RWPE2 (cell line): ENCODE measurements at places on chromosomes 5 and 9.

DNA sequence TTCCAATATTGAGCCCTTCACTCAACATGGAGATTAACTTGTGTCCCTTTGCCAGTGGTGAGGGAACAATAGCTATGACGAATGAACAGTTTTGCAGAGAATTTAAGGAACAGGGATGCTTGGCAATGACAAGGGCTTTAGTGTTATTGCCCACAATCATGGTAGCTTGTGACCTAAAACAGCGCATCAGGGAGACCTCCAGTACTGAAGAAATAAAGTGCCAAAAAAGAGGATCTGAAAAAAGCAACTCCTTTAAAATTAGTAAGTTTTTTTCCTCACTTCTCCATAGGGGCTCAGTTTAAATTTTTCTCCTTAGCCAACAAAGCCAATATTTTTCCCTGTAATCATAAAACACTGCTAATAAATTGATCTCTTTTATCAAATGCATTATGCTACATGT is 41.8 kb upstream of the PAM start:
- peaks cover 14% of the 10 kb centered on the region for H3K4me1 ChIP-seq
- H3K27ac ChIP-seq, result no peak overlapping the region
- no peaks in the 10 kb centered on the region for H3K36me3 ChIP-seq
- H3K27me3 ChIP-seq, result no peaks in the 10 kb centered on the region

DNA sequence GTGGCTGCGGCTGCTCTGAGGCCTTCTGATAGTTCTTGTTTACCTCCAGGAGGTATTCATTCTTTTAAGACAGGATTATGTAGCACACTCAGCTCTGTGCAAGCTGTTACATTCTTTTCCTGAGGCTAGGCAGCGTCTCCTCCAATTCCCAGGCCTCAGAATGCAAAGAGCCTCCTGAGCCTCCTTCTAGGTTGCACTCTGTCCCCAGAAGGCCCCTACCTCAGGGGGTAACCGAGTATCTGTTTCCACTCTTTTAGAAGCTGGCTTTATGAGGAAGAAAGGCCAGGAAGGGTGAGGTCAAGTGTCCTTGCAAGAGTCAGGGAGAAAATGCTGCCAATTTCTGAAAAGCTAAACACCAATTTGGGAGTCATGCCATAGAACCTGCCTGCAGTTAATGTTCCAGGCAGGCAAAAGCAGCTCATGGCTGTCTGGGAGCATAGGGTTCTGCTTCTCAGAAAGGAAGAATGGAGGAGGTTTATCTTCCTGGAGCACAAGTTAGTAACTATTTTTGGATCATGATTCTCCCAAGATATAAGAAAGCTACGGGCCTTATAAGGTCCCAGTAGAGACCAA is 178.9 kb downstream of the SEMA6A start:
- no peaks in the 10 kb centered on the region for H3K27me3 ChIP-seq
- no peak for DNase-seq
- no peak overlapping the region for H3K4me3 ChIP-seq
- H3K36me3 ChIP-seq, result no peaks in the 10 kb centered on the region

GRCh38 chr5:30600892-30601291 is 592.6 kb upstream of the CDH6 start:
- H3K36me3 ChIP-seq, result no peaks in the 10 kb centered on the region
- H3K4me1 ChIP-seq, result no peaks in the 10 kb centered on the region
- no peak overlapping the region for H3K4me3 ChIP-seq
- no peak for DNase-seq
- peaks cover 8% of the 10 kb centered on the region for H3K27me3 ChIP-seq
- H3K27ac ChIP-seq, result no peak overlapping the region

DNA sequence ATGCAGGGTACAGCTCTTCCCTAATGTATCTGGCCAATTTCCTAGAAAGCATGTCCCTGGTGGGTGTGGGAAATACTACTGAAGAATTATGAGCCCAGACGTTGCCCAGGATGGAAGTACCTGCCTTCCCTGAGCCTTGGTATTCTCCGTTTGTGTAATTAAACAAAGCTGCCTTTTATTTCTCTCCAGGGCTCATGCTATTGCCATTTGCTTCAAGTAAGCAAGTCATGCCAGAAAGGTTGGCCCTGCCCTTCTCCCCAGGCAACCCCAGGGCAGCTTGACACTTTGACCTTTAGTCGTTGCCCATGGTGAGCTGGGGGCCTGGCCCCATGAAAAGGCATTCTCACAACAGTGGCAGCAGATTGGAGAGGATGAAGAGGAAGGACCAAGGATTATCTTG is 4.4 kb downstream of the COL27A1 start:
- no peak overlapping the region for H3K4me3 ChIP-seq
- H3K27ac ChIP-seq, result no peak overlapping the region
- no peaks in the 10 kb centered on the region for H3K36me3 ChIP-seq
- peaks cover 5% of the 10 kb centered on the region for H3K27me3 ChIP-seq

DNA sequence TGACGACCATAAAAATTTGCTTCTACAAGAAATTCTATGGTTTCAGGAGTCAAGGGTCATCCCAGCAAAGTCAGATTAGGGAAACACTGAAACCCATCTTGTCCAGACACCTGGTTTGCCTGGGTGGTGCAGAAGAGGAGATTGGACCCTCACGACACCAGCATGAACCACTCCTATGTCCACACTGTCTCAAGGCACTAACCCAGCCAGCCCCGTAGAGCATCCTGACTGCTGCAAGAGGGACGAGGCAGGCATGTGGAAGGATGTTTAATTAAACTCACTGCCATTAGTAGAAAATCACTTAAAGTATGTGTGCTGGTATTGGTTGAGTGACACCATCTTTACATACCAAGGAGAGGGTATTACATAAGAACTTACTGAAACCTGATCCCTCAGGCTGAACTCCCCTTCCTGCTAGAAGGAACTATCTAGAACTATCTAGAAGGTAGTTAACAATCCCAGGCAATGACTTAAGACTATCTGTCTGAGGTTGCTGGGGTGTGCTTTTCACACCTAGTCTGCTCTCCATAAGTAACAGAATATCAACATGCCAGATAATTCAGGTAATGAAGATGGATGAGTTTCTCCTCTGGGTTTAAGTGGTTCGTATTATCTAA is 93.6 kb downstream of the SEMA6A start:
- peaks cover 7% of the 10 kb centered on the region for H3K4me1 ChIP-seq
- H3K36me3 ChIP-seq, result no peaks in the 10 kb centered on the region
- no peaks in the 10 kb centered on the region for H3K27me3 ChIP-seq
- DNase-seq, result no peak
- H3K27ac ChIP-seq, result no peak overlapping the region
- no peak overlapping the region for H3K4me3 ChIP-seq

DNA sequence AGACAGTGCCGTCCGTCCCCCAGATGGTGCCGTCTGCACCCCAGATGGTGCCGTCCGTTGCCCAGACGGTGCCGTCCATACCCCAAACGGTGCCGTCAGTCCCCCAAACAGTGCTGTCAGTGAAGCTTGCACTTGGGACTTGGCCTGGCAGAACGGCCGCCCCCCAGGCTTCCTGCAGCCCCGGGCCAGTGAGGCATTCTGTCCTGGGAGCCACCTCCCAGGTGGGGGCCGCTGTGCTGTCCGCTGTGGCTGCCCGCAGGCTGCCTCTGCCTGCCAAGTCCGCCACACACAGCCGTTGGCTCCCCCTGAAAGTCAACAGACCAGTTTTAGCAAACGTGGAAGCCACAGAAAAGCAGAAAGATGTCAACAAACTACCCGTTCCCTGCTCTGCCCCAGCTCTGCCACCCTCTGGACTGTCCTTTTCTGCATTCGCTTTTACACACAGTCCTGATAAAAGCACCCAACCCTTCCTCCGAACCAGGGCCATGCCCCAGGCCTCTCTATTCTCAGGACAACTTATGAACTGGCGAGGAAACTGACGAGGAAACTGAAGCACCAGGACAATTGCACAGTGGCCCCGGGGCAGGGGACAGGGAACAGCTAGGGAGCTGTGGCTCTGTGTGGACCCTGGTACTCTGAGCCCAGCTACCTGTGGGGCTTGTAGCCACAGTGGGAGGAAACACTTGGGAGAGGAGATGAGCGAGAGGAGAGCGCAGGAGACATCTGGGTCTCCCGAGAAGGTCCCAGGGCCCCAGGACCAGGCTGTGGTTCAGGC is 39.6 kb upstream of the RXRA start:
- H3K36me3 ChIP-seq, result no peaks in the 10 kb centered on the region
- DNase-seq, result no peak
- peaks cover 2% of the 10 kb centered on the region for H3K27me3 ChIP-seq

- no peaks in the 10 kb centered on the region for H3K4me1 ChIP-seq
- peaks cover 32% of the 10 kb centered on the region for H3K36me3 ChIP-seq
- H3K27me3 ChIP-seq, result no peaks in the 10 kb centered on the region
- no peak overlapping the region for H3K27ac ChIP-seq
Measured at GRCh38 chr9:137456864-137457405, 2.2 kb downstream of the NSMF start.

DNA sequence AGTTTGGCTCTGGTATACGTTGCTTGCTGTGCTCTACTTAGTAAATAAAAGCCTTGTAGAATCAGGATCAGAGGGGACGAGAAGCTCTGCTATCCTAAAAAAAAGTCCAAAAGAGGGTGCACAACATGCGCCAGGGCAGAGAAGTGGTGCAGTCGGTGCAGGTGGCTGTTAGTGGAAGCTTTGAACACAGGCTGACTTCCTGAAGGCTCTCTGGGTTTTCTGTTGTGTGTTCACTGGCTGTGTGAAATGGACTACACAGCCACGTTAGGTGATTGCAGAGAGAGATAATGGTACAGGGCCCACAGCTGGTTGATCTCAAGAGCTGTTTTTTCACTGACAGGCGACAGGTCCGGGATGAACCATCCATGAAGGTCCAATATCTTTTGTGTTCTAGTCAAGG is 167.4 kb downstream of the TMEM167A start:
- H3K4me1 ChIP-seq, result no peaks in the 10 kb centered on the region
- H3K4me3 ChIP-seq, result no peak overlapping the region
- DNase-seq, result no peak
- H3K27me3 ChIP-seq, result no peaks in the 10 kb centered on the region
- no peaks in the 10 kb centered on the region for H3K36me3 ChIP-seq

GRCh38 chr5:93755716-93756115 is 14.3 kb upstream of the POU5F2 start:
- no peak overlapping the region for H3K4me3 ChIP-seq
- no peak overlapping the region for H3K27ac ChIP-seq
- no peaks in the 10 kb centered on the region for H3K4me1 ChIP-seq

DNA sequence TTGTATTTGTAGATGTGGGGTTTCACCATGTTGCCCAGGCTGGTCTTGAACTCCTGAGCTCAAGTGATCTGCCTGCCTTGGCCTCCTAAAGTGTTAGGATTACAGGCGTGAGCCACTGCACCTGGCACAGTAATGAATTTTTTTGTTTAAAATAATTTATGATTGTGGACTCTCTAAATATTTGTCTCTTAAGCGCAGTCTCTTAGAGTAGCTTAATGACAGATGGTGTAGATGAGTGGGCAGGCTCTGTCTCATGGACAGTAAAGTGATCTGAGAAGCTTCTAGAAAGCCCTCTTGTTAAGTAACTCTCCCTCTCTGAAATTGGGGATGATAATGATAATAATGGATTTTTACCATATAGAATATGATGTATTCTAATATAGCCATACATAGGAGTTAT is 47.5 kb upstream of the KIAA1958 start:
- H3K4me3 ChIP-seq, result no peak overlapping the region
- no peak overlapping the region for H3K27ac ChIP-seq
- H3K4me1 ChIP-seq, result no peaks in the 10 kb centered on the region

- no peak overlapping the region for H3K27ac ChIP-seq
- peaks cover 60% of the 10 kb centered on the region for H3K27me3 ChIP-seq
- H3K4me3 ChIP-seq, result peak overlapping the region; percentile 21
- no peaks in the 10 kb centered on the region for H3K36me3 ChIP-seq
- DNase-seq, result no peak
- no peaks in the 10 kb centered on the region for H3K4me1 ChIP-seq
Measured at GRCh38 chr9:84668196-84669012, 1.1 kb upstream of the NTRK2 start.

DNA sequence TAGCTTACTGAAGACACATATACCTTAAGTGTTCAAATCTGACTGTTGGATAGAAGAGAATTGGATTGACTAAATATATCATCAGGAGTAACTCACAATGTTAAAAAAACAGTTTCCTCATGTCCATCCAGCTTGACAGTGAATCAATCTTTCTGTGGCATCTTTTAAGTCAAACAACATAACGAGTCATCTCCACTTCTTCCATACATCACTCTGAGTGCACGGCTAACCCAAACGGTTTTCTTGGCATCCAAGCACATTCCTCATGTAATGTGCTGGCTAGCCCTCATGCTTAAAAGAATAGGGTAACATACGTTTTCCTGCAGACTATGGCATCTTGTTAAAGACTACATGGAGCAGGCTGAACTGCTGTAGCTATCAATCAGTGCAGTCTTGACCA is 291.5 kb upstream of the TRPC7 start:
- H3K36me3 ChIP-seq, result no peaks in the 10 kb centered on the region
- no peaks in the 10 kb centered on the region for H3K4me1 ChIP-seq
- DNase-seq, result no peak
- H3K27me3 ChIP-seq, result no peaks in the 10 kb centered on the region
- no peak overlapping the region for H3K4me3 ChIP-seq

GRCh38 chr9:757246-757881 is 84.1 kb upstream of the DMRT1 start:
- H3K27ac ChIP-seq, result no peak overlapping the region
- no peaks in the 10 kb centered on the region for H3K36me3 ChIP-seq
- no peaks in the 10 kb centered on the region for H3K27me3 ChIP-seq
- DNase-seq, result peak; percentile 58
- H3K4me3 ChIP-seq, result no peak overlapping the region
- peaks cover 11% of the 10 kb centered on the region for H3K4me1 ChIP-seq

- DNase-seq, result no peak
- no peaks in the 10 kb centered on the region for H3K4me1 ChIP-seq
- H3K36me3 ChIP-seq, result no peaks in the 10 kb centered on the region
- H3K27ac ChIP-seq, result no peak overlapping the region
Measured at GRCh38 chr9:108166519-108166918, 677.0 kb upstream of the KLF4 start.

- H3K27ac ChIP-seq, result no peak overlapping the region
- no peak for DNase-seq
- peaks cover 4% of the 10 kb centered on the region; the same call in 1 of the 2 replicates for H3K36me3 ChIP-seq
- no peaks in the 10 kb centered on the region for H3K27me3 ChIP-seq
Measured at GRCh38 chr9:125969868-125970267, 222.7 kb downstream of the PBX3 start.

DNA sequence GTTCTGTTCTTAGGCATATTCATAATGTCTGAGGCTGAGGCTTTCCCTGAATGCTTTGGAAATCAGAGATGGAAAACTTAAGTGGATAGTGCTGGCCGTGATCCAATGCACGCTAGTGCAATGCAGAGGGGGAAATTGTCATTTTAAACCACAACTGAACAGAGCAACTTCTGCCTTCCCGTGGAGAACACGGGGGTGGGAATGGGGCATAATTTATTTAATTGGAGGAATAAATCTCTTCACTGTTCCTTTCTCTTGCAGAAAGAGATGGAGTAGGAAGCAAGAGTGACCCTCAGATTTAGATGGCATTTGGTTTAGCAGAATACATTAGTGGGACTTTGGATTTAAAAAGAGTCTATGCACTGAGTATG is 22.9 kb upstream of the NREP start:
- no peaks in the 10 kb centered on the region for H3K36me3 ChIP-seq
- no peak overlapping the region for H3K27ac ChIP-seq
- no peak overlapping the region for H3K4me3 ChIP-seq
- no peaks in the 10 kb centered on the region for H3K27me3 ChIP-seq
- no peak for DNase-seq

GRCh38 chr9:93865245-93865644 is 89.9 kb downstream of the BARX1 start:
- H3K36me3 ChIP-seq, result no peaks in the 10 kb centered on the region
- DNase-seq, result no peak
- H3K4me3 ChIP-seq, result no peak overlapping the region
- no peak overlapping the region for H3K27ac ChIP-seq
- H3K27me3 ChIP-seq, result peaks cover 30% of the 10 kb centered on the region
